ENCODE measurements at places on chromosomes 1 and 21.

DNA sequence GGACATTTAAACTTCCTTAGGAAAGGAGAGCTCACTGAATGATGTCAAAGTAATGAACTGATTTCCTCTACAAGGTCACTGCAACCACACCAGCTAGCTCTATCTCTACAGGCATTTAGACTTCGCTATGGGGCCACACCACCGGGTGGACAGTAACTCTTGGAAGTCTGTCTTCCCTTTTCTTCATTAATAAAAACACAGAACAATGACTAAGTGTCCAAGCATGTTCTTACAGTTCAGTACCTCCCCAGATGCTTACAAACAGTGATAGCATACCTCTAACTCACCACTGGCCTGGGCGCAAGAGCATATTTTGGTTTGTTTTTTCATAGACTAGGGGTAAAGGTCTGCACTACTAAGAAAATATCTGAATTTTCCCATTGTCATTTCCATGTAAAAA, 54.6 kb downstream of the SIM2 start:
- DNase-seq = no peak

DNA sequence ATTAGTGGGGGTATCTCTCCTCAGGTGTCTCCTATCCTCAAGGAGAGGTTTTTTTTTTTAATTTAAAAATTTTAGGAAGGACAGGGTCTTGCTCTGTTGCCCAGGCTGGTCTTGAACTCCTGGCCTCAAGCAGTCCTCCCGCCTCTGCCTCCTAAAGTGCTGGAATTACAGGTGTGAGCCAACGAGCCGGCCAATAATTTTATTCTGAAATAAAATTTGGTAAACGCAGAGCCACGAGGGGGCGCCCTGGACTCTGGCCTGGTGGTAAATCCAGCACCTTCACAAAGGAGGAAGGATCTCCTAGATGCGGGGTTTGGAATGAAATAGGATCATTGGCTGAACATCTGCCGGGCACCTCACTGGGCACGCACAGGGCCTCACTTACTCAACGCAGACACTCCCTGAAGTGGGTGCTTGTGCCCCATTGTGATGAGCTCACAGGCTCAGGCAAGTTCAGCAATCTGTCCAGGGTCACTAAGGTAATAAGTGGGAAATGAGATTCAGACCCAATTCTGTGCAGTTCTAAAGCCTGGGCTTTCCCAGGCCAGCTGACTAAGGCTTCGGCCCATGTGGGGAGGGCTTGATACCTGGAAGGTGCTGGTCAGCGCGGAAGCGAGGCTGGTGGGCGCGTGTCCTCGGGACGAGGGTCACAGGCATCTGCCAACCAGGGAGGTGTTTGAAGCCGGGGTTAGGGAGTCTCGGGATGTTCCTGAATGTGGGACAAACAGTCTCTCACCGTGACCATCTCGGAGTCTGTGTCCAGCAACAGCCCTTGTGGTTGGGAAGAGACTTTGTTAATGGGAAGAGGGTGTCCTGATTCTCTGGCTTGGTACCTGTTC, 32.7 kb upstream of the ETV3 start:
- DNase-seq = no peak

GRCh38 chr1:174841747-174842146, 158.0 kb upstream of the CACYBP start:
- no peak for DNase-seq

GRCh38 chr1:44543064-44543744, 131.1 kb downstream of the TMEM53 start:
- no peak for DNase-seq

- no peak for DNase-seq
Measured at GRCh38 chr1:69858534-69858933, 290.8 kb downstream of the LRRC7 start.
